Hypothalamus (tissue), 51 donors: ENCODE measurements at places on chromosomes 5 and 9.

GRCh38 chr9:89597711-89598362 is 7.0 kb upstream of the GADD45G start:
- DNase-seq = peak; percentile 18

DNA sequence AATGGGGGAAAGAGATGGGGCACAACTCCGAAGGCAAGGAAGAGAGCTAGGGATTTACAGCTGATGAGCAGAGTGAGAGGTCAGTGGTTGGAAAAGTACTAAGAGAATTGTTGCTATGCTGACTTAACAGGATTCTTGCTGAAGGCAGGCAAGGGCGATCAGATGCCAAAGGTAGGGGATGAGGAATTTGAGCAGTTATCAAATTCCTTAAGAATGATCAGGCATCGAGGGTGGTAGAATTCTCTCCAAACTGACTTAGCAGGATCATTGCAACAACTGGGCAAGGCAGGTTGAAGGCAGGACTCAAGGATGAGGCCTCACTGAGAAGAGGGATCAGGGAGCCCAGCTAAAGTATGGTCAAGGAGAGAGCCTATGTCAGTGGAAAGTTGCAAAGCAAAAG is 171.0 kb downstream of the HSD17B3 start:
- no peak for DNase-seq

DNA sequence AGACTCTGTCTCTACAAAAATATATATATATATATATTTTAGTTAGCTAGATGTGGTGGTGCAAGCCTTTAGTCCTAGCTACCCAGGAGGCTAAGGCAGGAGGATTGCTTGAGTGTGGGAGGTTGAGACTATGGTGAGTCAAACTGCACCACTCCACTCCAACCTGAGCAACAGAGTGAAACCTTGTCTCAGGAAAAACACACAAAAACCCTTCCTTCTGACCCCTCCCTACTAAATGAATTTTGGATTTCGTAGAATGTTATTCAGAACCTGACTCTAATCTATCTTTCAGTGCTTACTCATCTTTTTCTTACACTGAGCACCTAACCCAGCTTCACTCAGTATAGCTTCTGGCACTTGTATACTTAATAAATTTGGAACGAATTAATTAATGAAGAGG is 35.2 kb upstream of the IL7R start:
- no peak for DNase-seq

- DNase-seq = no peak
Measured at GRCh38 chr9:75615284-75615683, 275.2 kb upstream of the PCSK5 start.

DNA sequence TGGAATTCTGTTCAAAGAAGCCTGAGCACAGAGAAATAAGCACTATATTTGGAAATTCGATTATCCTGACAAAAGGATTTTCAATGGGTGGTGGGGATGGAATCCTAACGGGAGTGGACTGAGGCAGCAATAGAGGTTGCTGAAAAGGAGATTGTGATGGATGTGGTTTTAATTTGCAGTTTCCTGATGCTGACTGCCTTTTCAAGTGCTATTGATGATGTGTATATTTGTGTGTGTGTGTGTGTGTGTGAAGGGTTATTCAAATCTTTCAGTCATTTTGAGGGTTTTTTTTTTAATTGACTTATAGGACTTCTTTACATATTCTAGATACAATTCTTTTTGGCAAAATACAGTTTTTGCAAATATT is 614.5 kb downstream of the HINT1 start:
- no peak for DNase-seq

- DNase-seq = no peak
Measured at GRCh38 chr5:60517094-60517694, 182.8 kb downstream of the DEPDC1B start.

- DNase-seq = no peak
Measured at GRCh38 chr9:127711226-127711701, 4.2 kb downstream of the PTRH1 start.

- DNase-seq = no peak
Measured at GRCh38 chr9:33065157-33066076, 11.1 kb downstream of the SMU1 start.

DNA sequence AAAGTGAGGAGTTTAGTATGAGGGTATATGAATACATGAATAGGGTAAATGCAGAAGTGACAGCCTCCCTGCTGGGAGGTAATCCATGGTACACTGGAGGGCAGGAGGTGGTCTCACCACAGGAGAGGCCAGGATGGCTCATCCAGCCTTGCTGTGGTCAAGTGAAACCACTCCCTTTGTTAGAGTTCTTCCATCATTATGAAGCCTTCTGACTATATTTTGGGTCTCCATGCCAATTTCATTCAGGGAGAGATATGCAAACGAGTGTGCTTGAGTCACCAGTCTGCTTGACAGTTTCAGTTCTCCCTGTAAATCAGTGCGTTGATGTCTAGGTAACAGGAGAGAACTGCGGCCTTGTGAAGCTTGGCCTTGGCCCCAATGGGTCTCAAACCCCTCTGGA is 16.4 kb downstream of the PPP3R2 start:
- DNase-seq = no peak

DNA sequence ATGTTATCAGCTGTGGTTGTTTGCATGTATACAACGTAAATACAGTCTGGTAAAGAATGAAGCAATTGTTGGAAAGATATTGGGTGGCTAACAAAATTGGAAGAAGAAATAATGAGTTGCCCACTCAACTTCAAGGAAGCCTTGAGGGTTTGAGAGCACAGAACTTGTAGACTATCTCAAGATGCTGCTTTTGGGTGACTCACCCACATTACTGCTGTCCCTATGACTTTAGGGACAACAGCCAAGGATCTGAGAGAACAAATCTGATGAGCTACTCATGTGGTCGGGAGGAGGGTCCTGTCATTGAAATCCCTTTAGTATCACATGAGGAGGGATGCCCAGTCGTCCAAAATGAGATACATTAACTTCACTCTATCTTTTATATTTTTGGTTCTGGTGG is 261.8 kb downstream of the GAS1 start:
- DNase-seq = no peak

DNA sequence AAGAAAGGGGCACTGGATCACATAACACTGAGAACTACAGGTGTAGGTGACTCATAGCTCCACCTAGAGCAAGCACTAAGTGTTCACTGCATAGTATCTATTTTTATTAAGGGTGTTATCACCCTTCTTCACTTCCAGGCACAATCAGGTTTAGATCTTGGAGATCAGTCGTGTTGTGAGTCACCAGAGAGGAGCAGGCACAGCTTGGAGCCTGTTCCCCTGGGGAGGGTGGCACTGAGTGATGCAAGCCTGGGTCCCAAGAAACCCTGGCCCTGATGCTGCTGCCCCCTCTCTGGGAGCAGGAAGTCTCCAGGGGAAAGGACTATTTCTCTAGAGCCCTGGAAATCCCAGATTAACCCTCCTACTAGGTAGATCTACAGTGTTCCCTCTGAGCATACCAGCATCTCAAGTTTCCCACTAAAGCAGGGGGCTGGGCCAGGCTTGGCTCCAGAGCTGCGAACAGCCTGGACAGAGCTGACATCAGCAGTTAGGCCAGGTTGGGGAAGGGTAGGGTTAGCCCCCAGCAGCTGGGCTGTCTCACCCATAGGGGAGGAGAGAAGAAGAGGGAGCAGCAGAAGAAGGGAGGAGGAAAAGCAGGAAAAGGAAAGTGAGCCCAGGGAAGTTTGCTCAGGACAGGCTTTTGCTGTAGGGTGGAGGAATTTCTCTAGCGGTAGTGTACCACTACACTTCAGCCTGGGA is 28.1 kb upstream of the SPINK4 start:
- DNase-seq = no peak

DNA sequence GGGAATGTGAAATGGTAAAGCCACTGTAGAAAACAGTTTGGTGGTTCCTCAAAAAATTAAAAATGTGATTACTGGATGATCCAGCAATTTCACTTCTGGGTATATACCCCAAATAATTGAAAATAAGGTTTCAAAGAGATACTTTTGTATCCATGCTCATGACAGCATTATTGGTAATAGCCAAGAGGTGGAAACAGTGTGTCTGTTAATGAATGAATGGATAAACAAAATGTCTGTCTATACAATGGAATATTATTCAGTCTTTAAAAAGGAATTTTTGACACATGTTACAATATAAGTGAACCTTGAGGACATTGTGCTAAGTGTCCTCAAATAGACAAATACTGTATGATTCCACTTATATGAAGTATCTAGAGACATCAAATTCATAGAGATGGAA is 40.1 kb downstream of the NUP214 start:
- no peak for DNase-seq

- DNase-seq = no peak
Measured at GRCh38 chr9:127273326-127273725, 8.8 kb downstream of the GARNL3 start.
